Dorsolateral prefrontal cortex (tissue), 122 donors: ENCODE measurements at places on chromosomes 11 and 22.

DNA sequence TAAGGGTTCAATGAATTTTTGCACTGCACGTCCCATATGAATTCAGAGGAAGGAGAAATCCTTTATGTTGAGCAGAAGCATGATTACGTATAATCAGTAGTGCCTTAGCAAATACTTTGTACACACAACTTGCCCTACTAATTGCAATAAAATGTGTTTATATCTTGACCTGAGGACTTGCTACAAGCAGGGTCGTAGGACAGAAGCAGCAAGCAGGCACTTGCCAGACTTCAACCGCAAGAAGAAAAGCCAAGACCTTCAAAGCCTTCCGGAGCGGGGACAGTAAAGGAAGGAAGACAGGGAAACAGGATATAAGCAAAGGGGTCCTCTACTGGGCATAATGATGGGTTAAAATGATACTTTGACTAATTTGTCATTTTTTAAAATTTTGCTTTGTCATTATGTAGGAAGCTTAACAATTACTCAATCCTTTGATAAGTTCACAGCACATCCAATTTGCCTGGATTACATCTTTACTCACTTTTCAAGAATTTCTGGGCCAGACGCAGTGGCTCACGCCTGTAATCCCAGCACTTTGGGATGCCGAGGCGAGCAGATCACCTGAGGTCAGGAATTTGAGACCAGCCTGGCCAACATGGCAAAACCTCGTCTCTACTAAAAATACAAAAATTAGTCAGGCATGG, 23.2 kb upstream of the UBASH3B start:
- DNase-seq = no peak

DNA sequence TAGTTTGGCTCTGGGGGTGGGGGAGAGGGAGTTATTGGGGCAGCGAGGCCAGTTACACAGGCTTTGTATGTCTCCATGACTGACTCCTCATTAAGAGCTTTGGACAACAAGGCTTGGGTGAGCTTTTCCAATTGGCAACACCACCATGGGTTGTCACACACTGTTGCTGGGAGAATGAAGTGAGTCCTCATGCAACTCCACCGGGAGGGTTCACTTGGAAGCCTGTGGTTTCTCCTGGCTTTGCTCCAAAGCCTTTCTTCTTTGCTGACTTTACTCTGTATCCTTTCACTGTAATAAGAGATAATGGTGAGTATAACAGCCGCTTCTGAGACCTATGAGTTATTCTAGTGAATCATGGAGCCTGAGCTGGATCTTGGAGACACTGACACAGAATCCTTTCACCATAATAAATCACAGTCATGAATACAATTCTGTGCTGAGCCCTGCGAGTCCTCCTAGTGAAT, 24.9 kb downstream of the EIF3F start:
- DNase-seq = no peak

GRCh38 chr22:23113067-23113846, 28.5 kb downstream of the RSPH14 start:
- peak; percentile 87 for DNase-seq

- DNase-seq = no peak
Measured at GRCh38 chr11:69272831-69273485, 21.0 kb upstream of the MYEOV start.

DNA sequence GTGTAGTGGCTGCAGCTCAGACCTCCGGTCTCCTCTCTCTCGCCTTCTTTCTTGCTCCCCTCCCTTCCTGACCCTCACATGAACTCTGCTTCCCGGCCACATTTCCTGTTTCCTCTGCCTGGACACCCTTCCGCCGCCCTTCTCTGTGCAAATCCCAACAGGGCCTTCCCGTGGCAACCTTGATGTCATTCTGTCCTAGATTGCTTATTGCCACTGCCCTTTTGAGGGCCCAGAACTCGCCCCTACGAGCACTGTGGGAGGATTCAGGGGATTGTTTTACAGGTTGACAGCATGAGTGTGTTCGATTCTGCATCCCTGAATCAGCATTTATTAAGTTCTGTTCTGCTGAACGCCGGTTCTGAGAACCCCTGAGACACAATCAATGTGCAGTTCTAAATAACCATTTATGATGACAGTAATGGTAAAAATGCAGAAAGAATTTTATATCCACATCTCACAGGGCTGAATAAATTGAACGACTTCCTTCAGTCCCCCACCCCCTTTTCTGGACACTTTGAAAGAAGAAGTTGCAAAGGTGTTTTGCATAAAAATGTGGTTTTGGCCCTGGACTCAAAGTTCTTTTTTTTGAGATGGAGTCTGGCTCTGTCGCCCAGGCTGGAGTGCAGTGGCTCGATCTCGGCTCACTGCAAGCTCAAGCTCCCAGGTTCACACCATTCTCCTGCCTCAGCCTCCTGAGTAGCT, 6.4 kb downstream of the BATF2 start:
- no peak for DNase-seq

- DNase-seq = no peak
Measured at GRCh38 chr22:23200898-23201297, 20.6 kb downstream of the BCR start.

DNA sequence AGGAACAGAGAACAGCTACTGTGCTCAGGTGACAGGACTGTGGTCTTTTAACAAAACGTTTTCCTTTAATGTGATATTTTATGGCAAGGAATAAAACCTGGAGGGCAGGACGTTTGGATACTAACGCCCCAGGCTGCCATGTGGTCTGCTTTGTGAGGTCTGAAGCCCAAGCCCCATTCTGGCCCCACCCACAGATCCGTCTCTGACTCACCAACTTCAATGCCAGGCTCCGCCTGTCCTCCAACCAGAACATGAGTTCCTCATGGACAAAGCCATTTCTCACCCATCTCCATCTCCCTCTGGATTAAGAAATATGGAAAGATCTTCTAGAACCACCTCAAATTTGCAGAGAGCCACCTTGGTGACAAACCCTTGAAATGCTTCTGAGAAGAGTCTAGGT, 148.8 kb downstream of the CRYBB2 start:
- DNase-seq = no peak

DNA sequence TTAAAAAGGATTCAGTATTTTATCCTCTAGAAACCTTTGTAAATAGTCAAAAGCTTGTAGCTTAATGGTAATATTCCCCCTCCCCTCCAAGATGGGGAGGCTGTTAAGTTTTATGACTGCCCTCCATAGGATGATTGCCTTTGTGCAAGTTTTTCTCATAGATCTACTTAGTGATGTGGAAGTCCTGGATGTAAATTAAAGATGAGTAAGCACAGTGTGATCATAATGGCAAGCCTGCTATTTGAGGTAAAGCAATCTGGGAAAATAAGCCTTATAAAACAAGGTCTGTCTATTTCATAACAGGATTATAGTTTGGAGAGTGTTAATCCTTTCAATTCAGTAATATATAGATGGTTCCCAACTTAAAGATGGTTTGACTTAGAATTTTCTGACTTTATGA, 216.3 kb downstream of the DDX10 start:
- no peak for DNase-seq

GRCh38 chr11:134529212-134530096, 117.4 kb upstream of the B3GAT1 start:
- no peak for DNase-seq
